Stimulated activated CD4-positive, alpha-beta T cell treated with anti-CD3 and anti-CD28 coated beads, Interleukin-2, amount 100 ng/mL, for 4 hours (primary cell): ENCODE measurements at places on chromosomes 12 and 14.

DNA sequence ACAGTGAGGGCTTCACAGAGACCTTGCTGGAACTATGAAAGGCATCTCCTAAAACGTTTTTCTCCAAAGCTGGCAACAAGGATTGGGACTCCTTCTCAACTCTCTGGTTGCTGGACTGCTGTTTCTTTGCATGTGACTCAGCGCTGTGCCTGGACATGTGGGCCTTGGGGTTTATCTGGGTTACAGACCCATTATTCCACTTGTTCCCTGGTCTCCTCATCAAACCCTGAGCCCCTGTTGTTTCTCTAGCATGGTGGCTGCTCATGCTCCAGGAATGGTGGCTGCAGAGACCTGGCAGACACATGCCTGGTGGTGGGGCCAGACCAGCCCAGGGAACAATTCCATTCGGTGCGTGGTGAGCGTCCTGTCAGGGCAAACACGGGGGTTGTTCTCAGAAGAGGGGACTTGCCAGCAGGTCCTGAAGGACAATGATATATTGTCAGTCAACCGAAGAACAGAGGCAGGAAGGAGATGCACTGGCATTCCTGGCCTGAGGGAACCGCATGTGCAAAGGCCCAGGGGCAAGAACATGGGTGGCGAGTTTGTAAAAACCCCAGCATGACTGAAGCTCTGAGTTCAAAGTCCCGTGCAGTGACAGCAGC is 320.1 kb upstream of the RTL1 start:
- no peak for DNase-seq

DNA sequence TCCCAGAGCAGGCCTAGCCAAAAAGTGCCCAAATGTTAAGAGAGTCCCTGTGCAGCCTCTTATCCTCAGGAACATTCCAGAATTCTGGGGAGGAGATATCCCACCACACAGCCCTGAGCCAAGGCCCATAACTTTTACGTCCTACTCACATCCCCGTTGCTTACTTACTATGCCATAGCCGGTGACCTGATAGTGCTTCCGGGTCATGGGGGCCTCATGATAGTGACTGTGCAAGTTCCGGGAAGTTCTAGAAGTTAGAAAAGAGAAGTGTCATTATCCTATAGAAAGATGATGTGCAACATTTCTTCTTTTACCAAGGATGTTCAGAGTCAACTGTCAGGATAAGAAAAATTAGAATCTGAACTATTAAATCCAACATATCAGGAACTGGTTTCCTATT is 15.6 kb upstream of the NGB start:
- no peak for DNase-seq

- no peak for DNase-seq
Measured at GRCh38 chr12:54364413-54364812, at the start of gene GPR84. GPR84 (minus strand) TSS chr12:54364486; CDS start chr12:54363851, 635 bp downstream.

DNA sequence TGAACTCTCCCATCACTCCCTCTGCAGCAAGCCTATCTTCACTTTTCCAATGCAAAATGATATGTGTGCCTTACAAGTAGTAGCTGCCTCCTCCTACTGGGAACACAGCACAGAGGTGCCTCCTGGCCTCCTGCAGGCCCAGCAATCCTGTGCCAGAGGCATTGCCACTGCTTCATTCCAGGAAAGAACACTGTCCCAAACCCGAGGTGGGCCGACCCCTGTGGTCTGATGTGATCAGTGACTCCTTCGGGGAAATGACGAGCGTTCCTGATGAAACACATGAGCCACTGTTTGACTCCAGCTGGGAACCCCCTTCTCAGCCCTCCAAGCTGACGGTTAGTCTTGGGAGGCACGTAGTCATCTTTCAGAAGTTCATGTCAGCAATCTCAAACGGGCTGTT is 19.5 kb downstream of the PSMC1 start:
- no peak for DNase-seq

GRCh38 chr12:98838231-98838647 is 193.1 kb downstream of the APAF1 start:
- no peak for DNase-seq

- DNase-seq: no peak
Measured at GRCh38 chr12:76548222-76548837, 11.2 kb downstream of the OSBPL8 start.

GRCh38 chr14:94392510-94392935 is 4.1 kb upstream of the SERPINA1 start:
- no peak for DNase-seq

DNA sequence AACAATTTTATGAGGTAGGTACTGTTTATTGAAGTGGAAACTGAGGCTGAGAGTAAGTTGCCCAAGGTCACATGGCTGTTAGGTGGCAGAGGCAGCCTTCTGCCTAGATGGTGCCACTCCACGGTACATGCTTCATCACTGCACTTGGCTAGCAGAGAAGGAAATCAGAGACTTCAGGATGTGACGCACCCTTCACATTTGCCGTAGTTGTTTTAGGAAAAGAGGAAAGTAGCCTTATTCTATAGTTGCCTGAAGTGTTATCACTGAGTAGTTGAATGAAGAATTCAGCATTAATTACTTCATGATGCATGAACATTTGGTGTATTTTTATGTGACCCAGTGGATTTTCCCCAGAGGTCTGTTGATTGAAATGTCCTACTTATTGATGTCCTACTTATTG is 55.7 kb downstream of the ERC1 start:
- no peak for DNase-seq
